ENCODE measurements at places on chromosomes 3 and 15. TPM values are rescaled to one million over a fixed set of nuclear protein-coding genes. Genes with fewer than 3 reads are reported as not detected.
A peak's percentile ranks its signal among the peaks of the same experiment; 100 is the strongest.

Gene ISL2
- 0.77 TPM for total RNA-seq

Gene ZMYND10
- total RNA-seq, result 1.2 TPM

DNA sequence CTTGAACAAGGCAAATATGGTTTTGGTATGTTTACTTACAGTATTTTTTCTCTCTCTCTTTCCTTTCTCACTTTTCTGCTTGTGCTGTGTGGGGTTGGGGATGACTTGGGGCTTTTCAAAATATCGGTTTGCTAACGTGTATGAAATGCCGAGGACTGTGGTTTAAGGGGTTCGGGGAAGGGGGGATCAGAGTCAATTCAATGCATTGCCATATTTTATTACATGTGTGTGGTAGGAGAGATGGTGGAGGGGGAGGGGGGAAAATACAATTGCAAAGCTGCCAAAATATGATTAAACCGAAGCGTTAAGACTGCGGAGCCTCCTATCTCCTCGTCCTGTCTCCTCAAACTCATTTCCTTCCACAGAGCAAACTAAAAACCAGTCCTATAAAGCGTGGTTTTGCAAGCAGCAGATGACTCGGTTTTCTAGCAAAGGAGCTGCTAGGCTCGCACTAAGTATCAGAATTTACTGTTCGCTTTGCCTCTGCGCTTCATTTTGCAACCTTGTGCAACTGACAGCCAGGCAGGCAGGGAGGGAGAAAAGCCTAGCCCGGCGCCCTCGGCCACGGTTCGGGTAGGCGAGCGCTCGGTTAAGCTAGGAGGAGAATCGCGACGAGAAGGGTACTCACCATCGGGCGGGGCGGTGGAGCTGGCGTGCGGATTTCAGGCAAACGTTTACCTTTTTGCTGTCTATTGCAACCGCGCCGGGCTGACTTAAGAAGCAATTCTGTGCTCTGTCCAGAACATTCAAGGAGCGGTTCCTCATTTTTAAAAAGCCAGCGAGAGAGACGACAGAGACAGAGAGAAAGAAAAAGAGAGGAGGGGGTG lies 4.0 kb upstream of the NR2F2 start:
- DNase-seq, result no peak

GRCh38 chr3:98556164-98557130 lies 24.7 kb downstream of the GPR15 start:
- H3K36me3 ChIP-seq, result peaks cover 5% of the 10 kb centered on the region
- peak; percentile 79 for DNase-seq
- peak overlapping the region; percentile 100 for H3K27ac ChIP-seq
- H3K4me1 ChIP-seq, result peaks cover 94% of the 10 kb centered on the region
- peak overlapping the region; percentile 92 for H3K4me3 ChIP-seq
- no peaks in the 10 kb centered on the region for H3K27me3 ChIP-seq

- no peaks in the 10 kb centered on the region for H3K36me3 ChIP-seq
- peaks cover 11% of the 10 kb centered on the region for H3K27me3 ChIP-seq
- H3K4me3 ChIP-seq, result no peak overlapping the region
- DNase-seq, result peak; percentile 8
These were observed 234.8 kb upstream of the WNT5A start for GRCh38 chr3:55721716-55722484.

All from activated T-cell treated with anti-CD3 and anti-CD28 coated beads, Interleukin-2, amount 50 U/mL, for 72 hours (primary cell).